ENCODE measurements at places on chromosomes 7 and 10.

- no peaks in the 10 kb centered on the region for H3K4me1 ChIP-seq
- no peak overlapping the region for H3K27ac ChIP-seq
- DNase-seq = no peak
- H3K27me3 ChIP-seq = no peaks in the 10 kb centered on the region
- no peak overlapping the region for H3K4me3 ChIP-seq
Measured at GRCh38 chr7:46282155-46282554, 361.1 kb upstream of the IGFBP3 start.

DNA sequence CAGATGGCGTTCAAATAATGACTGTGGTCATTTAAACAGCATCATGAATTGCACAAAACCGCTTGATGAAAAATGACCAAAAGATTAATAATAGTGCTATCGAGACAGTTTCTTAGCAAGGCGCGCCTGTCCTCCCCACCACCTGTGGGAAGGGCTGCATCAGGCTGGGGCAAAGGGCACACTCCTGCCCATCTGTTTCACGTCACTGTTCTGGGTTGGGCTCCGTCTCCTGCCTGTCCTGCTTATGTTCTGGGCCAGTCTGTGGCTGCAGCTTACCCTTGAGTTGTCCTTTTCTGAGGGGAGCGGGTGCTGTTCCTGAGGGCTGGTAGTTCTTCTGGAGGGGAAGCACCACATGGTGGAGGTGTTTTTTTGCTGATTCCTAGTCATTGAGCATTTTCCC lies 13.3 kb downstream of the RBM17 start:
- no peaks in the 10 kb centered on the region for H3K4me1 ChIP-seq
- no peaks in the 10 kb centered on the region for H3K27me3 ChIP-seq
- peaks cover 41% of the 10 kb centered on the region for H3K36me3 ChIP-seq
- H3K27ac ChIP-seq = no peak overlapping the region

DNA sequence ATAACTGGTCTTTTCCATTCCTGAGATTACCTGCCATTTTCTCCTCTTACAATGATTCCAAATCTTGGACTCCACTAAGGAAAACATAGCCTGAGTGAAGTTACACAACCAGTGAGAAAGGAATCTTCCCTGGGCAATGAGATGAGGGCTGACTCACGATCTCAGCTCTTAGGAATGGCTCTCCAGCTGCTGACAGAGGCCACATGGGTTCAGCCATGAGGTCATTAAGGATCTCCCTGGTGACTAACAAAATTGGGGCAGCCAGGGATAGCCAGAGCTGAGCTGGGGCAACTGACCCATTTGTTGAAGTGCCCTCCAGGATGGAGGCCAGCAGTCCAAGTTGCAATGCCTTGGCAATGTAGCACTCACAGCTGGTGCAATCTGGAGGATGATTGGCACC lies 78.7 kb upstream of the MKLN1 start:
- no peak for DNase-seq
- no peak overlapping the region for H3K27ac ChIP-seq
- H3K4me3 ChIP-seq = no peak overlapping the region
- H3K4me1 ChIP-seq = no peaks in the 10 kb centered on the region
- H3K27me3 ChIP-seq = no peaks in the 10 kb centered on the region

DNA sequence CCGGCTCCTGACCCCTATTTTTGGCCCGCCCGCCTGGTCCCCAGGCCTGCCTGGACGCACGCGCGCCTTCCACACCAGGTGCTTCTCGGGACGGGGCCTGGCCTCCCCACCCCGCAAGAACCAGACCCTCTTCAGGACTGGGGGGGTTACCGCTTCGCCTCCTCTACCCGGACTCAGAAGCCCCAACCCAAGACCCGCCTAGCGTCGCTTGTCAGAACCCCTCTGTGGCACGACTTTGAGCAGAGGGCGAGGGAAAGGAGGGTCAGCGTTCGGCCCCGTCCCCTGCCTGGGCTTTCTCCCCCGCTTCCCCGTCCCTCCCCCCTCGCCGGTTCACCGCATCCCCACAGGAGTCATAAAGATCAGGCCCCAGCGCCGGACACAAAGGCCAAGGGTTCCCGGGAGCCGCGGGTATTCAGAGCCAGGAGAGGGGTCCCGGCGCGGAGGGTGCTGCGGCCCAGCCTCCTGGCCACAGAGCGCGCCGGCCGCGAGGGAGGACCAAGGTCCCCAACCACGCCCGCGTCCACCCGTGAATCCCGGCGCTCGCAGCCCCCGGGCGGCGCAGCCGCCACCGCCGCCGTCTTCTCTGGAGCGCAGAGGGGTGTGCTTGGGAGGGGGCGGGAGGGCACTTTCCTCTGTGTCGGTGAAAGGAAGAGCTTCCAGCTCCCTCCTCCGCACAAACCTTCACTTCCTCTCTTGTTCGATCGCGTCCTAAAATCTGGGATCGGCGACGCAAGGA lies 351.9 kb downstream of the DNAJB6 start:
- H3K27me3 ChIP-seq = peaks cover 47% of the 10 kb centered on the region
- peaks cover 68% of the 10 kb centered on the region for H3K4me1 ChIP-seq
- H3K36me3 ChIP-seq = no peaks in the 10 kb centered on the region
- no peak for DNase-seq
- H3K27ac ChIP-seq = no peak overlapping the region

All from stomach (tissue), 19 donors.